ENCODE measurements at places on chromosomes 3 and 15.

DNA sequence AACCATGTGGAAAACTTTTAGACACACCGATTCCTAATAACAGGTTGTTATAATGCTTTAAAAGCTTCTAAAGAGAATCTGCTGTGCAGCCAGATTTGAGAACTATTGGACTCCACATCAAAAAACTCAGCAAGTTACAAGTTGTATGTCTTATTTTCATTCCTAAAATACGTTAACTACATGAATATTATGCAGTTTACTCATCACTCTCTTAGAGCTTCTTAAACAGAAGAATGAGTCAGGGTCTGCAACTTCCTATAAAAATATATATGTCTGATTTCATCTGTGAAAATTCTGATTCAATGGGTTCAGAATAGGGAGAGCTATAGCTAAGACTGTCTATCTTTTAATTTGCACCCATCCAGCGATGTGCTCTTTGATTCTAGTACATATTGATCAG is 244.2 kb upstream of the EPHA3 start:
- DNase-seq: no peak

- DNase-seq: no peak
These were observed 64.9 kb downstream of the TBC1D2B start for GRCh38 chr15:78012643-78013077.

DNA sequence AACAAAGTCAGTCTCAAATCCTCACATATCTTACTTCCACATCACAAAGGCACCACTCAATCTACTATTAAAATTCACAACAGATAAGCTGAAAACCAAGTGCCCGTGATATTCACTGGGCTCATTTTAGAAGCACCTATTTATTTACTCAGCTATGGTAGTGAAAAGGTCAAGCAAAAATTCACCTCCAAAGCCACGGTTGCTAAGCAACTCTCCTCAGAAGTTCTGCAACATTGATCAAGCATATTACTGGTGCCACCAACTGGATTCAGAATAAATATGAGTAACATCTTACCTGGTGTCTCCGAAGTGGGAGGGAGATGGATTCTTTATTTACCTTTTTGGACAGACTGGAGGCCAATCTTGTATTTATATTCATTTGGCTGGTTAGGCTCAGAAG is 714.8 kb downstream of the FHIT start:
- no peak for DNase-seq

DNA sequence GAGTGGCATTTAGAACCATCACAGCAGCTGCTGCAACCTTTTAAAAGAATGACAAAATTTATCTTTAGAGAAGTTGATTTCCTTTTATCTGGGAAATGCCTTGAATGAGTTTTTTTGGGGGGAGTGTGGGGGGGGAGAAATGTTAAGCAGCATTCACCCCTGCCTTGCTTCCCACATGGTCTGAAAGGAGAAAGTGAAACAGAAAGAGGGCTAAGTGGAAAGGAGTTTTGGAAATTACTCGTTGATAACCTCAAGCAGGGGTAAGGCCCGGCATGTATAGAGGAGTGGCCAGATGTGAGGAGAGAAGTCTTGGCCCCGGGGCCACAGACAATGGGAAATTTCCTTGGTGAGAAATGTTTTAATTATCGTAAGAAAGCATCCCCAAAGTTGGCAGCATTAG is 23.5 kb downstream of the B3GALNT1 start:
- no peak for DNase-seq

DNA sequence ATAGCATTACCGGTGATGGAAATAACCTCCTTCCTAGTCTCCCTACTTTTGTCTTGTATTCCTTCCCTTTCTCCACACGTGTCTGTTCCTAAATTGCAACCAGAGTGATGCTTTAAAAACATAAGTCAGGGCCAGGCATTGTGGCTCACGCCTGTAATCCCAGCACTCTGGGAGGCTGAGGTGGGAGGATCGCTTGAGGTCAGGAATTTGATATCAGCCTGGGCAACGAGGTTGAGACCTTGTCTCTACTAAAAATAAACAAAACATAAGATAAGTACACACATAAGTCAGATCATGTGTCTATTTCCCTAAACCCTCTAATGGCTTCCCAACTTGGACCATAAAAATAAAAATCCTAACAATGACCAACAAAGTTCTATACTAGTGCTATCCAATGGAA is 18.4 kb downstream of the ARMC8 start:
- no peak for DNase-seq

DNA sequence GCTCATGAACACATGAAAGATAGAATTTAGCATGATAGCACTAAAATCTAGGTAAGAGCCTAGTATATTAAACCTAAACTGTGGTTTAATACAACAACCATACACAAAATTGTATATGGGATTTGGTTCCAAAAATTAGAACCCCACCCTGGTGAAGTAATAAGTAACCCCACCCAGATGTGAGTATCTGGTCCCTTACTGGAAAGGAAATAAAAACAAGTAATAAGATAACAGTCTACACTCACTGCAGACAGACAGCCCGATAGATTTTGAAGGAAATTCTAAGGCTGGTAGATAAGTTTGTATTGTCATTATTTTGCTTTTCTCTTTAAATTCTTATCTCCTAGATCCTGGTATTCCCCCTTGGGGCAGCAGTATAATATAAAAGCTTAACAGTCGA is 184.9 kb downstream of the ZBTB20 start:
- DNase-seq: no peak

DNA sequence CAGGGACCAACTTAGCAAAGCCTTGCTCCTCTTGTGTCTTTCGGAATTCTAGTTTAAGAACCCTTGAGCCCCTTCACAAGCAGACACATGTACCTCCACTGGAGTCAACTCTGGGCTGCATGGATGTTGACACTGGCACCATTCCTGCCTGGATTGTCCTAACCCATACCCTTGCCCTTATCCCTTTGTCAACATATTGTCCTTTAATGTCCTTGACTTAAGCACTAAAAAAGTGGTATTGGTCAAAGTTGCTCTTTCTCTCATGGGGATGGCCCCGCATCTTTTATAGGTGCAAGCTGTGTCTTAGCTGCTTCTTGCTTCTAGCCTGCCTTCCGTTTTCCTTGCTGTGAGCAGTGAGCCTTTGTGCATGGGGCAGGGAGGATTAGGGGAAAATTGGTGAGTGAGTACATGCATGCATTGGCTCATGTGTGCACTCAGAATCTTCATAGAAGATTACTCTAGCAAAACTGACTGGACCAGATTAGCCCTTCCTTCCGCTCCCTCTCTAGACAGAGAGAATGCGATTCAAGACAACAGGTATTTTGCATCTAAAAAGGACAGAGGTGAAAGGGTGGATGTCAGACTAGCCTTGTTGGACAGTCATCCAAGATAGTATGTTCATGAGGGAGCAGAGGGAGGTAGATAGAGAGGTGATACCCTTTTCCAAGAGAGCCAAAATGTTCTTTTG is 42.4 kb downstream of the TGFBR2 start:
- no peak for DNase-seq

GRCh38 chr15:101314336-101315125 is 19.5 kb upstream of the SNRPA1 start:
- DNase-seq: no peak

GRCh38 chr15:83943849-83944404 is 290.0 kb downstream of the ADAMTSL3 start:
- DNase-seq: no peak

DNA sequence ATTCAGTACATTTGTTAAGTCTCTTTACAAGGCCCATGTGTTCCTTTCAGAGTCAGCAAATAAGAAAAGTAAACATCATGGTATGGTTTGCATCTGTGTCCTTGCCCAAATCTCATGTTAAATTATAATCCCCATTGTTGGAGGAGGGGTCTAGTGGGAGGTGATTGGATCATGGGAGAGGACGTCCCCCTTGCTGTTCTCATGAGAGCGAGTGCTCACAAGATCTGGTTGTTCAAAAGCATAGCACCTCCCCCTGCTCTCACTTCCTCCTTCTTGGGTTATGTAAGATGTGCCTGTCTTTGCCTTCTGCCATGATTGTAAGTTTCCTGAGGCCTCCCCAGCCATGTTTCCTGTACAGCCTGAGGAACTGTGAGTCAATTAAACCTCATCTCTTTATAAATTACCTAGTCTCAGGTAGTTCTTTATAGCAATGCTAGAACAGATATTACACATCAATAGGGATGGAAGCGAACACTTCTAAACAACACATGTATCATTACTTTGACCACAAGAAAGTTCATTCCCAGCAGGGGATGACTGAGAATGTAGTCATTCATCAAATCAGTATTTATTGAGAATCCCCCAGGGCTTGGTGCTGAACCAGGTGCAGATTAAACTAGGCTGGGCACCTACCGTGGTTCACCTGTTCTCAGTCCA is 4.1 kb downstream of the EFCAB12 start:
- no peak for DNase-seq

DNA sequence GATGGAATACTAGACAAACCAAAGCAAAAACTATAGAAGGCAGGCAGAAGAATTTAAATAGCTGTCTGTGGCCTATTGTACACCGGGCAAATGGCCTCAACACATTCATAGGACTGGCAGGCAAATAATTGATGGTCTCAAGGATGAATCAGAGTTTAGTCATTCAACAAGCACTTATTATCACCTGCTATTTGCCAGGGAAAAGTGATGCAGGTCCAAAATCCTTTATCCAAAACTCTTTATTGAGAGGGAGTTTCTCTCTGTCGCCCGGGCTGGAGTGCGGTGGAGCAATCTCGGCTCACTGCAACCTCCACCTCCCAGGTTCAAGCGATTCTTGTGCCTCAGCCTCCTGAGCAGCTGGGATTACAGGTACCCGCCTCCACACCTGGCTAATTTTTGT is 2.3 kb downstream of the EIF2AK4 start:
- peak; percentile 12 for DNase-seq

- peak; percentile 76 for DNase-seq
These were observed at the start of gene IL17RC for GRCh38 chr3:9916734-9917680. TSS of gene IL17RC (plus strand) at chr3:9917098. CDS start at chr3:9917316, 218 bp downstream.

- no peak for DNase-seq
These were observed 123.3 kb upstream of the BFSP2 start for GRCh38 chr3:133276594-133276993.

GRCh38 chr3:177279118-177279815 is 82.0 kb upstream of the TBL1XR1 start:
- DNase-seq: no peak

DNA sequence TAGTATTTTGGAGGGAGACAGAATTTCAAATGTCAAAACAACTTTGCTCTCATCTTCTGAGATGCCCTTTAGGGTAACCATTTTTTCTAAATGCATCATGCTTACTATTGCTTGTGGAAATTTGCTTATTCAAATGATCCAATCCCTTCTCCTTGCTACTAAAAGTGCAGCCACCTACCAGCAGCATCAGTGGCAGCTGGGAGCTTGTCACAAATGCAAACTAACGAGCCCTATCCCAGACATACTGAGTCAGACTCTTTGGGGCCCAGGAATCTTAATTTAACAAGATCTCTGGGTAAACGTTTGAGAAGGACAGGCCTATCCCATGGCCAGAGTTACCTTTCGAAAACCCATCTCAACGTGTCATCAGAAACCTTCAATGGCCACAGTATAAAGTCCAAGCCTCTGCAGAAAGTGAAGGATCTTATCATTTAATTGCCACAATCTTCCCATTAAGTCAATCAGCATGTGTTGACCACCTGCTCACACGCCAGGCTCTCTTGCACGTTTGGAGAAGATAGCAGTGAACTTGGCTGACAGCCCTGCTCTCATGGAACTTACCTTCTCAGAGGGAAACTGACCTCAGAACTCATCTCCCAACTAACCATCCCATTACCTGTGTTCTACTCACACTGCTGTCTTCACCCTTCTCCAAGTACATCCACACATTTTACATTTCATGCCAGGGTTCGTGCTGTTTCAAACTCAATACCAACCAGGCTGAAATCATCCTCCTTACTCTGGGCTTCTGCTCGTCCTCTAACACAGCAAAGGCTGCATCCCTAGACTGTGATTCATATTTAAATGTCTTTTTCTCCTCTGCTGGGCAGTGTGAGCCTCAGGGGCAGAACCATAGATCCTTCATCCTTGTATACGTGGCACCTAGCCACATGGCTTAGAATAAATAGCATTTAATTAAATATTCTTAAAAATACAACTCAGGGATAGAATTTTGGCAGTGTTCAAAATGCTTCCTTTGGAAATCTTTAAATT is 24.8 kb upstream of the VGLL4 start:
- no peak for DNase-seq

DNA sequence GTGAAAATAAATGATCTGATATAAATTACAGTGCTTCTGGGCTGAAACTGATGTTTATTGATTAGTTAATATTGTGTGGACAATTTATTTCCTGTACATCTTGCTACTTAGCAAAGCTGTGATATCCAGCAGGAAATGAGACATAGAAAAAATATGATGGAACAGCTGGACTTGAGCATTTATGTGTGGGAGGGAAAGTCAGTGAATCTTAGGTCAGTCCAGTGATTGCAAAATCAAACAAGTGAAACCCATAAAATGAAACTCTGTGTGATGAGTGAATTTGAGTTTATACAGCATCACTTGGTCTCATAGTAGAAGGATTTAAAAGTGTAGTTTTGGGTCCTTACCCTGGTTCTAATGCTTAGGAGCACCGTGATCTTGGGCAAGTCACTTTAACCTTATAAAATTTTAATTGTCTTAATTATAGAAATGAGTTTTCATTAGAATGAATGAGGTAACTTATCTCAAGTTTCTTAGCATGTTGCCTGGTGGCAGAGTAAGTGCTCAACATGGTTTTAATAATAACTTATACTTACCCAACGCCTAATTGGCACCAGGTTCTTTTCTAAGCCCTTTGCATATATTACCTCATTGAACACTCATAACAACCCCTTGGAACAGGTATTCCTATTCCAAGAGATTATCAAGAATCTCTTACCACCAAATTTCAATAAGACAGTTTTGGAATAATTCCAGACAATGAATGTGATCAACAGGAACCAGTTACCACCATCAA is 194.6 kb downstream of the ADAMTSL3 start:
- no peak for DNase-seq

DNA sequence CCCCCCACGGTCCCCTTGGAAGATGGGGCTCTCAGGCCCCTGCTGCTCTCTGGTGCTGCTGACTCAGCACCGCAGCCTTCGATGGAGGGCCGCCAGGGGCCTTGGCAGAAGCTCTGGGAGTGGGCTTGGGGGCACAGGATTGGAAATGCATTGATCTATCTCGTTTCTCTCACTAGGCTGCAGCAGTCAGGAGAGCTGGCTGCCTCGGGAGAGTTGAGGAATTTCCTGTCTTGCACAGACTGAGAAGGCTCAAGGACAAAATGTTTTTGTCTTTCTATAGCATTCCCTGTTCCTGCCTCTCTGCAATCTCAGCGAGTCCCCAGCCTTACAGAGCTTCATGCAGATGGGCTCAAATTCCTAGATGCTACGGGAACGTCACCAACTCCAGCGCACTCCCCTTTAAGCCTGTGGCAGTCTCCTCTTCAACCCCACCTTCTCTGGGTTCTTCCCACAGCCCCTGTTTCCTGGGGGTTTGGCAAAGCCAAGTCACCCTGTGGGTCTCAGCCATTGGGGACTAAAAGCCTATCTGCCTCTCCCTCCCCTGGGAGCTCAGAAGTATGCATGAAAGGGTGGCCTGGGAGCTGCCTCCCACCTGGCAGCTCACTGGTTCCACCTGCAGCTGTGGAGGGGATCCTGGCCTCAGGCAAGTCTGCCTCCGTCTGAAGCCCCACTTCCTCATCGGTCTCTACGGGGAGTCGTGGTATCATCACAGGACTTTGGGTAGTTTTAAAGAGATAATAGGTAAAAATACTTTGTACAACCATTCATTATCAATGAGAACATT is 127.4 kb upstream of the HACD2 start:
- DNase-seq: no peak

- DNase-seq: no peak
These were observed 45.7 kb downstream of the TPRA1 start for GRCh38 chr3:127544803-127545201.

Data from T1000 (cell line).